ENCODE measurements at places on chromosomes 7 and 10.

- DNase-seq, result no peak
Observed at GRCh38 chr10:132809232-132810140, 23.5 kb upstream of the NKX6-2 start.

- no peak for DNase-seq
Observed at GRCh38 chr10:30631188-30631587, 1.6 kb upstream of the LYZL2 start.

- no peak for DNase-seq
Observed at GRCh38 chr10:87578160-87578841, 73.6 kb downstream of the MINPP1 start.

DNA sequence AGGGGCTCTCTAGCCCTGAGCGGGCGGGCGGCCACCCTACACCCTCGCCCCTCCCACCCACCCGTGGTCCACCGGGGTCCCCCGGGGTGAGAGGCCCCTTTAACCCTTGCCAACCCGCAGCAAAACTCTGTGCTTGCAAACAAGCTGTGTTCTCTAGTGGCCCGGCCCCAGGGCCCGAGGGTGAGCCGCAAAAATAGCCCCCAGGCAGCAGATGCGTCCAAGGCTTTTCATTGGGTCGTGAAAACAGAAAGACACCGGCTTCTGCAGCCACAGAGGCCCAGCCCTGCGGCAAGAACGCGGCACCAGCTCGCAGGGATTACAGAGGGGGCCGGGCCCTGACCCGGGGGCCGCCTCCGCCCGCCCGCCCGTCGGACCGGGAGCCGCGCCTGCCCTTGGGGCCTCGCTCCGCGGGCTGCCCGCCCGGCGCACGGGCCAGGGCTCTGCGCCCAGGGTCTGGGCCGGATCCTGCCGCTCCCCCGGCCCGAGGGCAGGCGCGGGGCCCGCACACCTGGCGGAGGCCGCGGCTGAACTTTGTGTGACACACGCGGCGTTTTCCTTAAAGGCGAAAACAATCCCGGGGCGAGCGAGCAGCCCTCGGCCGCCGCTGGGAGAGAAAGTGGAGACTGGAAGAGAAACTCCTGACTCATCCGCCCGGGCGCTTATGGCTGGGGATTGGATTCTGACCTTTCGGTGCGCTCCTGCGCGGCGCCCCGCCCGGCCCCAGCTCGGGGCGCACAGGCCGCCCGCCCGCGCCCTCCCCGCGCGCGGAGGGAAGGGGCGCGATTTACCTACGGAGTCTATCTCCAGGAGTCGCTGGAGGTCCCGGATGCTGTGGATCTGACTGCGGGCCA lies 2.8 kb downstream of the PDGFA start:
- no peak for DNase-seq

DNA sequence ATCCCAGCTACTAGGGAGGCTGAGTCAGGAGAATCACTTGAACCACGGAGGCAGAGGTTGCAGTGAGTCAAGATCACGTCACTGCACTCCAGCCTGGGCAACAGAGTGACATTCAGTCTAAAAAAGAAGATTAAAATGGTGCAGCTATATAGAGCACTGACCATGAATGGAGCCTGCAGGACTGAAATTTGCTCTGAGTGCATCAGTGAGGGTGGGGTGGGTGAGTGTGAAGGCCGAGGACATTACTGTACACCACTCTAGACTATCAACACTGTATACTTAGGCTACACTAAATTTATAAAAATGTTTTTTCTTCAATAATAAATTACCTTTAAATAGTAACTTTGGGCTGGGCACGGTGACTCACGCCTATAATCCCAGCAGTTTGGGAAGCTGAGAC lies 294.7 kb downstream of the PTPRN2 start:
- DNase-seq, result no peak

GRCh38 chr7:148503900-148504487 lies 86.6 kb upstream of the C7orf33 start:
- peak; percentile 43 for DNase-seq

DNA sequence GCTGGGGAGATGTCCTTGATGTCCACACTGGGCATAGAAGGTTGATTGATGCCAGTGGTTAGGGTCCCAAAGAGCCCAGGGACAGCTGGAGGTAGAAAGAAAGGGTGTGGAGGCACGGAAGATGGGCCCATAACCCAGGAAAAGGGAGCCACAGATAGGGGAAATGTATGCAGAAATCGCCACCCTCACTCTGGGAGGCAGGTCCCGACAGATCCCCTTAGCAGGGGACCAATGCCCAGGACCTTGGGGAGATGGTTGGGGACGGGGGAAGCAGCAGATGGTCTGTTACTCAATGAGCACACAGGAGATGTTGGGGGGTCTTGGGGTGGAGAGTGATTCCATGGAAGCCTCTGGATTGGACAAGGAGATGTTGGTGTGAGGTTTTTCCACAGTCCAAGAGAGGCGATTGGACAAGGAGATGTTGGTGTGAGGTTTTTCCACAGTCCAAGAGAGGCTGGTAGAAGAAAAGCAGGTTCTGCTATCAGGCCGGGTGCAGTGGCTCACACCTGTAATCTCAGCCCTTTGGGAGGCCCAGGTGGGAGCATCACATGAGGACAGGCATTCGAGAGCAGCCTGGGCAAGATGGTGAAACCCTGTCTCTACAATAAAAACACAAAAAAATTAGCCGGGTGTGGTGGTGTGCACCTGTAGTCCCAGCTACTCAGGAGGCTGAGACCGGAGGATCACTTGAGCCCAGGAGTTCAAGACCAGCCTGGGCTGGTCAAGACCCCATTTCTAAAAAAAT lies 7.0 kb upstream of the PPP1R35 start:
- DNase-seq, result no peak

DNA sequence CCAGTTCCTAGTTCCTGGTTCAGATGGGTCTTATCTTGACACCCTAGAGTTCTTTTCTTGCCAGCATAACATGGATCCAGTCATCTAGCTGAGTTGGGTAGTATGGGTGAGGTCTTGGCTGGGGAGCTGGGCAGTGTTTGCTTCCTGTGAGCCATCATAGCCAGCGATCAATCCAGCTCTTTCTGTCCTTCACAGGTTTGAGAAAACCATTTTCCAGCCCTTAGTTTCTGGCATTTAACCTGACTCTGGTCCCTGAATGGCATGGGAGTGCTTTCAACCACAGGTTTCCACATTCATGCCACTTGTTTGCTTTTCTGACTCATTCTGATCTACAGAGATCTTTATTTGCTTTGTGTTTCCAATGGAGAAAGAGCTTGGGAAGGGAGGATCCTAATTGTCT lies 8.6 kb downstream of the SLC13A1 start:
- no peak for DNase-seq

DNA sequence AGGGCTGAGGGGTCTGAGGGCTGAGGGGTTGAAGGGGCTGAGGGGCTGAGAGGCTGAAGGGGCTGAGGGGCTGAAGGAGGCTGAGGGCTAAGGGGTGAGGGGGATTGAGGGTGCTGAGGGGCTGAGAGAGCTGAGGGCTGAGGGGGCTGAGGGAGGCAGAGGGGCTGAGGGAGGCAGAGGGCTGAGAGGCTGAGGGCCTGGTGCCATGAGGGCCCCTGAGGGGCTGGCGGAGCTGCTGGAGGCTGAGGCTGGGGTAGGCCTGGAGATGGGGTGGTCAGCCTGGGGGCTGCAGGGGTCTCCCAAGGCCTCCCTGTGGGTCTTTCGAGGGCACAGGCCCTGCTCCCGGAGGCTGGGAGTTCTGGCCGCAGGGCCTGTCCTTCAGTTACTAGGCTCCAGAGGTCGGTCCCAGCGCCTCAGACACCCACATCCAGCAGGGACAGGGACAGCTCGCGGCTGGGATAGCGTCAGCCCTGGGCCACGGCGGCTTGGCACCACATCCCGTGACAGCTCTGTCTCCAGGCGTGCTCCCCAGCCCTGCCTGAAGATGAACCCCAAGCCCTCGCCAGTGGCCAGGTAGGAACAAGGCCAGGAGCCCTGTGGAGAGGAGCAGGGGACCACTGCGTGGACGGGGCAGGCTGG lies 16.9 kb downstream of the MYO1G start:
- DNase-seq, result no peak

- DNase-seq, result no peak
Observed at GRCh38 chr7:155959894-155960293, 147.6 kb upstream of the SHH start.

- no peak for DNase-seq
Observed at GRCh38 chr10:71381611-71382010, 15.1 kb upstream of the CDH23 start.

DNA sequence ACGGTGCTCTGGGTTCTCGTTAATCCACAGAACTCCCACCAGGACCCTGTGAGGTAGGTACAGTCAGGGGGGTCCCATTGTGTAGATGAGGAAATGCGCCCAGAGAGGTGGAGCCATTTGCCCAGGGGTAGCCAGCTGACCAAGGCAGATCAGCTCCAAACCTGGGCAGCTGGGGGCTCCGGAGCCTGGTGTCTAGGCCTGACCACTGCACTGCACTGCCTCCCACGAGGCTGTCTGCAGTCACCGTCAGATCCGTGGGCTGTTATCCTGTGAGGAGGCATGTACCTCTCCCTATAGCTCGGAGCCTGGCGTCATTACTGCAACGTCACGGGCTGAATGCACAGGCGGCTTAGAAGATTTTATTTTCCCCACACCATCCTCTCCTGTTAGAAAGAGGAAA lies 411.8 kb upstream of the FOXK1 start:
- DNase-seq, result no peak

DNA sequence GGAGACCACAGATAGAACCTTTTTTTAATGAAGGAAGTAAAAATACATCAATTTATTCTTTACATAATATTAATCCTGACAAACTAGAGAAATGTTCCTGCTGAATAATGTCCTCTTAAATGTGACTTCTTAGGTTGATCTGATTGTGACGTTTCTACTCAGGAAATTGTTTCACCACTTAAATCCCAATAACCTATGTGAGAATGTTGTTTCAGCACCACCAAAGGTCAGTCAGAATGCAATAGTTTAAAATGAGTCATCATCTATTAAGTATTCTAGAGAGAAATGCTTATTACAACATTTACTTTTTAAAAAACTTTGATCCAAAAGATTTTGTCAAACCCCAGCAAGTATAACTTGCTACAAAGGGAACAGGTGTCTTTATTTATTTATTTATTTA lies 155.4 kb upstream of the CACNA2D1 start:
- DNase-seq, result no peak

DNA sequence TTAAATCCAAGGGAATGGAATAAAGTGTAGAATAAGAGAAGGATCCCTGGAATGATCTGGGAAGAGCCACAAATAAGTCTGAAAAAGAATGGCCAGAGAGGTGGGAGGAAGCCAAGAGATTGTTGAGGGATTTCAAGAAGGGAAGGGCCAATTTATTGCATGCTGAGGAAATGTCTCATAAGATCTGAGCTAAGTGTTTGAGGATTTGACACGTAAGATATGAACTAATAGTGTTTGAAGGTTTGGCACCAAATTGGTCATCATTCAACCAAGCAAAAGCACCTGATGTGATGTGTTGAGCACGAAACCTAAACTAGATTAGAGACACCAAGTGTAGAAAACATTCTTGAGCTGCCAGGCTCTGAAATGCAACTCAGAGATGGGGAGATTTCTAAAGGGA lies 97.9 kb downstream of the TSPAN12 start:
- no peak for DNase-seq

GRCh38 chr10:110058212-110058611 lies 50.4 kb downstream of the ADD3 start:
- no peak for DNase-seq

DNA sequence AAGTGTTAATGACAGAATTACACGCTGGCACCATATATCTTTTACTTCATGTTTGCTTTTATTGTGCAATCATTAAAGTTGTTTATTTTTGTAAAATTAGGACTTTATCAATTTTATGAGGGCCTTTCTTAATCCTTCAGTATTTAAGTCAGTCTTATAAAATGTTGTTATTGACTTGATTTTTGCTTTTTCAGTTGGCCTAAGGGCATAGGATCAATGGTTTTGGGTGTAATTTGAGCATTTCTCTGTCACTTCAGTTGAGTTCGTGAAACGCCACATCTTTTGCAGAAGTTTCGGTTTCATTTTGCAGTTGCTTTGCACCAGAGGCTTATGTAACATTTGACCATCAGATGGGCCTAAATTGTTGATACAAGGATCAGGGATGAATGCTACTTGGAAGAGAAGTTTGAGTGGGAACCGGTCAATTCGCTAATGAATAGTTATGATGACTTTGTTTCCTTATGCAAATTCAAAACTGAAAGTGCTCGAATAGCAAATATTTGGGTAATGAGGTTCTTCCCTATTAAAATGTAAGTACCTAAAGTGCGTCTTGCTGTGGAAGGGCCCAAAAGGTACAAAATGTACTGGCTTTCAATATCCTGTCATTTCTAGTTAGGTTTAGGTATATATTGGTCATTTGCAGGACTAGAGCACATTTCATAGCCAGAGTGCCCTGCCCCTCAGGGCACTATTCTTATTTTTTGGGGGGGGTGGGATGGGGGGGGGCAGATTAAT lies 340.9 kb downstream of the LRMDA start:
- no peak for DNase-seq

- DNase-seq, result no peak
Observed at GRCh38 chr10:121678631-121679174, 80.5 kb upstream of the FGFR2 start.

DNA sequence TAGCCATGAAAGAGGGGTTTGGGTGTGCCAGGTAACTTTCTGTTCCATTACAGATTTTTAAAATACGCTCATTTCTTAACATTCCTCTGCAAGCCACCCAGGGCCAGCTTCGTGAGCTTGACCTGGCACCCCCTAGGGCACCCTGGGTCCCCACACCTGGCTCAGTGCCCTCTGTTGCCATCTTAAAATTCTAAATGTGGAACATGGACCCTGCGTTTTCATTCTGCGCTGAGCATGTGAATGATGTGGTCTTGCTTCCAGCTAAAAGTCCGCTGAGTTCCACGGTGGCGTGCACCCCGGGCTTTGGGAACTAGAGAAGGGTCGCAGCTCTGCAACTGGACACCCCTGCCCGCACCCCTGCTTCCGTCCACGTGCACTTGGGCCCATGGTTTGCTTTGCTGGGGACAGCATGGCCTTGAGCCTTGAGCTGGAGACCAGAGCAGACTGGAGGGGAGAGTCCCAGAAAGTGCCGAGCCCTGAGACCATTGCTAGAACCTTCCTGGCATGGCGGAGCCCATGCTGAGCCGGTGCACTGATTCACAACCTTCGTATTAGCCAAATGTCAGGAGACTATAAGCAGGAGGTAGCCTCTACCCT lies 91.1 kb downstream of the RGS10 start:
- no peak for DNase-seq

GRCh38 chr7:107027208-107027607 lies 17.3 kb upstream of the PRKAR2B start:
- no peak for DNase-seq

Data from CD4-positive, alpha-beta memory T cell (primary cell).